HFFc6 (cell line): ENCODE measurements at places on chromosomes 5 and 9.
A peak's percentile ranks its signal among the peaks of the same experiment; 100 is the strongest.

- no peak for DNase-seq
Observed at GRCh38 chr5:73214996-73215395, 42.0 kb downstream of the TMEM174 start.

GRCh38 chr9:93207860-93208734 is 24.2 kb downstream of the WNK2 start:
- DNase-seq, result no peak

GRCh38 chr5:174454464-174454863 is 269.9 kb upstream of the MSX2 start:
- no peak for DNase-seq

- DNase-seq, result no peak
Observed at GRCh38 chr9:114883709-114884108, 46.7 kb downstream of the TNFSF8 start.

DNA sequence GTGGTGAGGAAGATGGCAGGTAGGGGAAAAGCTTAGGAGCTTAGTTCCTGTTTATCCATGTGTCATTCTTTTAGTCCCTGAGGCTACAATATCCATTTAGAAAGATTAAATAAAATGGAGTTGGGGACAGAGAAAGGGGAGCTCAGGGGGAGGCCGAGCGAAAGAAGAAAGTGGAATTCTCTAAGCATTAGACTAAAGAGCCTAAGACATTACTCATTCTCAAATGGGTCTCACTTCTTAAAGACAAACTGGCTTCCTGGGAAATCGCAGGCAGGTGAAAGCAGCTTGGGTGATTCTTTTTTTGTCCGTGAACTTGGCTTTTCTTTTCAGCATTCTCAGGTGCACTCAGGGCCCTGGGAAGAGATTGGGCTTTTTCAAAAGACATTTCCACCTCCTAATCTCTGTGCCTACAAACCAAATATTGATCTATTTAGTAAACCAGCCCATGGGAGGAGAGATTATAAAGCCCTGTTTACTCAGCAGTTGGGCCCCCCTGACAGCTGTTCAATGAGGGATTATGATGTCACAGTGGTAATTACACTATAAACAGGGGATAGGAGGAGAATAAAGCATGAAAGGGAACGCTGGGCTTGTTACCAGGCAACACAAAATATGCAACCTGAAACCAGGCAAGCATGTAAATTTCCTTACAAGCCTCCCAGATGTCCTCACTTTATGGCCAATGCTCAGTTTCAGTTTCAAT is 584.0 kb downstream of the ACTL7B start:
- DNase-seq, result peak; percentile 52

GRCh38 chr5:40499007-40499406 is 180.7 kb upstream of the PTGER4 start:
- no peak for DNase-seq

- no peak for DNase-seq
Observed at GRCh38 chr5:132444061-132444460, 46.5 kb downstream of the IRF1 start.

- DNase-seq, result no peak
Observed at GRCh38 chr9:87604886-87605588, 107.4 kb downstream of the DAPK1 start.

GRCh38 chr5:151663617-151664293 is 23.0 kb downstream of the SPARC start:
- no peak for DNase-seq

DNA sequence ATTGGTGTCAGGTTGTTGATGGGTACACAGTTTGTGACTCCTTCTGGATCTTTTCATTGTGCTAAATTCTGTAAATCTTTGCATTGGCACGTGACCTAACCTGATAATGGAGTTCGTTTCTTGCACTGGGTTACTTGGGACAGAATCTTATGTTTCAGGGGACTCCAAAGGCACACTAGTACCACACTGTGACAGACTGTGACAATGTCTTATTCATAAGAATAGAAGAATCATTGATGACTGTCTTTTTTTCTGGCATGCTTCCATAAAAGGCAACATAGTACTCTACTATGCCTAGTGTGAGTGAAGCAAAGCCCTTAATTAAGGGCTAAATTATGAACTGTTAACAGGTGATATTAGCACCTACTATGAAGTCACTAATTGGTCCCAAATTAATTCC is 35.4 kb upstream of the RICTOR start:
- DNase-seq, result no peak

- no peak for DNase-seq
Observed at GRCh38 chr5:171436804-171437285, 17.4 kb downstream of the FGF18 start.

GRCh38 chr9:15744196-15744595 is 191.4 kb downstream of the CCDC171 start:
- no peak for DNase-seq

- DNase-seq, result peak; percentile 62
Observed at GRCh38 chr9:110255463-110256379, 586 bp downstream of the TXN start.

DNA sequence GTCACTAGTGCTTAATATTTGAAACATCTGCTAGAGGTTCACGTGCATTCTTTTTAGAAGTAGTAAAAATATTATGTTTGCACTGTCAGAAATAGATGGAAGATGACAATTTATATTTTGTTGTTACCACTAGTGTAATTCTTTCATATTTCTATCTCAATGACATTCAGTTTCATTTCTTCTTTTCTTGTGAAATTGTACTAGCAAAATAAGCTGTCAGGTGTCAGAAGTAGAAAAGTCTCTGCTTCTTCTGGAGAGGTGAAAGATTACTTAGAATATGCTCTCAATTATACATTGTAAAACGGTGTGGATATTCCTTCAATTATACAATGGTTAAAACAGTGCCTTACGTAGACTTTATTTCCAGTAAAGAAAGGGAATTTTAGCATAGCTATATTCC is 395.4 kb downstream of the CSNK1G3 start:
- DNase-seq, result no peak

GRCh38 chr5:32538031-32538547 is 47.3 kb upstream of the SUB1 start:
- DNase-seq, result no peak

DNA sequence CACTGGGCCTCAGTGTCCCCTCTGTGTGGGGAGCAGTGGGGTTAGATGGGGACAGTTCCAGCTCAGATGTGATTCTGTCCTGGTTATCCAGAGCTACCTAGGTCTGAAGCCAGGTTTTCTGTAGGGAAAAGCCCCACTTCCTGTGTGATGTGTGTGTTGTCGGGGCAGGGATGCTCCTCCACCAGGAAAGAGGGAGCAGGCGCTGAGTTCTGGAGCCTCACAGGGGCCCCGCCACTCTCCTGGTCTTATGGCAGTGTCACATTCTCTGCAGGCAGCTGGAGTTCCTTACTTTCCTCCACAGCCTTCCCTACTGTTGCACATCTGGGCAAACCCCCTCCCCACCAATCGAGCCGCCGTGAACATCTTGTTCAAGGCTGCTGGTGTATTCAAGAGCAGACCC is 39.1 kb upstream of the GRHPR start:
- no peak for DNase-seq

- peak; percentile 89 for DNase-seq
Observed at GRCh38 chr5:33148076-33148513, 292.7 kb upstream of the TARS1 start.

DNA sequence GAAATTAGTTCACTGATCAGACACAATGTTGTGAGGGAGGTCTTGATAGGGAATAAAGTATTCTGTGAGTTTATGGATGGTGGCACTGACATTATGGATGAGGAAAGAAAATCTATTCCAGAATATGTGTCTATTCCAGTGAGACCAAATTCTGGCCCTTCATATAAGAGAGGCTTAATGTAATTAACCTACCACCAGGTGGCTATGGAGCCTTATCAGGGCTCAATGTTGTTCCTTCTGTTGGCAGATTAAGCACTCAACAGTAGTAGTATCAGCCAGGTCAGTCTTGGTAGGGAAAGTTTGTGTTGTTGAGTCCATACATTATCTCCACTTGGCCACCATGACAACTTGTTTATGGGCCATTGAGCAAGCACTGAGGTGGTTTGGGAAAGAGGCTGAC is 41.7 kb upstream of the BARX1 start:
- DNase-seq, result no peak

GRCh38 chr5:166602271-166602670 is 1689.2 kb upstream of the WWC1 start:
- no peak for DNase-seq

- DNase-seq, result no peak
Observed at GRCh38 chr9:134521817-134522501, 119.6 kb upstream of the COL5A1 start.
